Prostate gland (tissue), 2 donors: ENCODE measurements at places on chromosomes 6 and 20. TPM values are rescaled to one million over a fixed set of nuclear protein-coding genes. Genes with fewer than 3 reads are reported as not detected.

DNA sequence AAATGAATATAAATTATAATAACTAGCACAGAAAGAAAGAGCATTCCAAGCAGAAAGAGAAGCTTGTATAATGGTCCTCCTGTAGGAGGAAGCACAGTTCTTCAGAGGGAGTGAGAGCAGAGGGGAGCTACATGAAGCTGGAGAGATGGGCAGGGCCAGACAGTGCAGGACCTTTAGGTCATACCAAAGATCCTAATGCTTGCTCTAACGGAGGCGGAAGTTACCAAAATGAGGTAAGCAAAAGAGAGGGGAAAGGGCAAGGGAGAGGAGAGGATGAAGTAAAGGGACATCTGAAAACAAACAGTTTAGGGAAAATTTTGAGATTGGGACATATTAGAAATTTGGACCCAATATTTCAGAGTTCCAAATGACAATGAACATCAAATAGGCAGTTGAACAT, 50.2 kb downstream of the HBS1L start:
- H3K27ac ChIP-seq: no peak overlapping the region
- no peak overlapping the region for H3K4me3 ChIP-seq
- no peak for DNase-seq
- H3K27me3 ChIP-seq: no peaks in the 10 kb centered on the region
- H3K4me1 ChIP-seq: no peaks in the 10 kb centered on the region

DNA sequence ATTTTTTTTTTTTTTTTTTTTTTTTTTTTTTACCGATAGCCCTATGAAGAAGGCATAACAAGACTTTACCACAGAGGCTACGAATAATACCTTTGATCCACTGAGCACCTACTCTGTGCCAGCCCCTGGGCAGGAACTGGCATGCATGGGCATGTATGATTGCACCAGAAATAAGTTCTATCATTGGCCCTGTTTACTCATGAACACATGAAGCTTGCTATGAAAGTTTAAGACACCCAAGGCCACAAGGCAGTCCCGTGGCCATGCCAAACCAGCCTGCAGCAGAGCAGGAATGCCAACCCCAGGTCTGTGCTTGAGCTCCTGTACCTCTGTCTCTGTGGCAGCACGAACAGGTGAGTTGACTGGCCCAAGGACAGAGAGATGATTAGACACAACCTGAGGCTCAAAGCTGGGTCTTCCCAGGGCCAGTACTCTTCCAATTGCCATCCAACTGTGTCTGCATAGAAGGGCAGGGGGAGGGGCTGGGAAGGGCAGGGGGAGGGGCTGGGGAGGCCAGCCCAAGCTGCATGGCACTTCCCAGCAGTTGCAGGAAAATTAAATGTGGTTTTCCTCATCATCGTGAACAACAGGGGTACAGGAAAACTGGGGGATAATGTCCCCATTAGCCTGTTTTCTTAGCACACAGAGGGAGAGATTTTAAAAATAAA, 63.5 kb downstream of the LRFN2 start:
- peaks cover 5% of the 10 kb centered on the region for H3K27me3 ChIP-seq
- no peaks in the 10 kb centered on the region for H3K4me1 ChIP-seq
- no peak for DNase-seq
- no peaks in the 10 kb centered on the region for H3K36me3 ChIP-seq

- H3K36me3 ChIP-seq: no peaks in the 10 kb centered on the region
- no peak overlapping the region for H3K27ac ChIP-seq
- no peaks in the 10 kb centered on the region for H3K4me1 ChIP-seq
- H3K4me3 ChIP-seq: no peak overlapping the region
- H3K27me3 ChIP-seq: no peaks in the 10 kb centered on the region
These were observed 131.4 kb upstream of the TRAF3IP2 start for GRCh38 chr6:111737065-111737521.

- no peaks in the 10 kb centered on the region for H3K27me3 ChIP-seq
- peak overlapping the region; percentile 86 for H3K27ac ChIP-seq
- H3K36me3 ChIP-seq: no peaks in the 10 kb centered on the region
- H3K4me3 ChIP-seq: peak overlapping the region; percentile 93
- DNase-seq: no peak
These were observed 35.4 kb upstream of the SYNCRIP start for GRCh38 chr6:85678026-85678601.

DNA sequence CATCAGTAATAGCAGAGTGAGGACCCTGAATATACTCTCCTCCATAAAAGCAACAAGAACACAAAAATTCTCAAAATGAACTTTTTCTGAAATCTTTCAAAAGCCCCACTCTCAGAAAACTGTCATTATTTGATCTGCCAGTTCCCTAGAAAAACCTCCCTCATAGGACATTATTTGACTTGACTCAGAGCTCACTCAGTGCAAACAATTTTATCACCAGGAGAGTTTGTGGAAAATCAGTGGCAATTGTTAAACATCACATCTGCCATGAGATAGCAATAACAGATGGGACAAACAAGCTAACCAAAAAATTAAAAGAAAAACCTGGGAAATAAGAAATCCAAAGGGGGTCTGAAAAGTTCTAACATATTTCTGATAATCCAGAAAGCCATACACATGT, 100.0 kb downstream of the ATG5 start:
- H3K4me3 ChIP-seq: no peak overlapping the region
- DNase-seq: peak; percentile 8
- H3K36me3 ChIP-seq: no peaks in the 10 kb centered on the region

DNA sequence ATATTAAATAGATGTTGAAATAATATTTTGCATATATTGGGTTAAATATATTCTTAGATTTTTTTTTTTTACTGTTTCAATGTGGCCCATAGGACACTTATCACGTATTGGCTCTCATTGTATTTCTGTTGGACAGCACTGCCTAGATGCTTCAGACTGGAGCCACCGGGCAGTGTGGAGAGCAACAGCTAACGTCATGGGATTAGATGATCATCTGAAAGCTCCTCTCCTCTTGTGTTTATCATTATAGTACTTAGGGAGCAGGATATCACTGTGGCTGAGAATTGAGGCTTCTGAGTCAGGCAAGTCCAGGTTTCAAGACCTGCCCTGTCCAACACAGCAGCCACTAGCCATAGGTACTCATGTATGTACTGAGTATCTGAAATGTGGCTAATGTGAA, 87.4 kb downstream of the ZHX3 start:
- no peak for DNase-seq
- H3K4me1 ChIP-seq: no peaks in the 10 kb centered on the region
- H3K4me3 ChIP-seq: no peak overlapping the region
- no peaks in the 10 kb centered on the region for H3K27me3 ChIP-seq
- no peaks in the 10 kb centered on the region for H3K36me3 ChIP-seq

- no peak overlapping the region for H3K27ac ChIP-seq
- no peaks in the 10 kb centered on the region for H3K27me3 ChIP-seq
- no peak for DNase-seq
- H3K4me3 ChIP-seq: no peak overlapping the region
- H3K36me3 ChIP-seq: no peaks in the 10 kb centered on the region
These were observed 17.8 kb downstream of the RAB44 start for GRCh38 chr6:36715469-36715868.

GRCh38 chr6:115602466-115602865, 458.2 kb downstream of the FRK start:
- no peak overlapping the region for H3K27ac ChIP-seq
- no peaks in the 10 kb centered on the region for H3K27me3 ChIP-seq
- no peak for DNase-seq

The WFDC2 gene
- total RNA-seq: 122 TPM

The HUS1B gene
- 6.1 TPM for total RNA-seq

GRCh38 chr6:23414051-23414445, 712.0 kb upstream of the NRSN1 start:
- no peaks in the 10 kb centered on the region for H3K27me3 ChIP-seq
- H3K4me3 ChIP-seq: no peak overlapping the region
- no peaks in the 10 kb centered on the region for H3K36me3 ChIP-seq
- peak; percentile 5 for DNase-seq

The DCDC2 gene
- 0.34 TPM for total RNA-seq

- H3K27me3 ChIP-seq: no peaks in the 10 kb centered on the region
- H3K27ac ChIP-seq: no peak overlapping the region
- no peaks in the 10 kb centered on the region for H3K36me3 ChIP-seq
- H3K4me3 ChIP-seq: no peak overlapping the region
- DNase-seq: no peak
These were observed 174.9 kb downstream of the FRK start for GRCh38 chr6:115885636-115886366.

- H3K36me3 ChIP-seq: no peaks in the 10 kb centered on the region
- H3K4me3 ChIP-seq: no peak overlapping the region
- H3K27ac ChIP-seq: no peak overlapping the region
- no peaks in the 10 kb centered on the region for H3K4me1 ChIP-seq
- no peaks in the 10 kb centered on the region for H3K27me3 ChIP-seq
These were observed 32.3 kb upstream of the GNRH2 start for GRCh38 chr20:3010985-3011723.

GRCh38 chr6:137417396-137417795, 76.8 kb downstream of the OLIG3 start:
- no peaks in the 10 kb centered on the region for H3K27me3 ChIP-seq
- DNase-seq: no peak
- H3K4me3 ChIP-seq: no peak overlapping the region
- no peaks in the 10 kb centered on the region for H3K4me1 ChIP-seq
- no peaks in the 10 kb centered on the region for H3K36me3 ChIP-seq

GRCh38 chr6:80181352-80182081, 75.0 kb downstream of the BCKDHB start:
- no peaks in the 10 kb centered on the region for H3K27me3 ChIP-seq
- H3K4me3 ChIP-seq: no peak overlapping the region
- H3K36me3 ChIP-seq: no peaks in the 10 kb centered on the region
- H3K27ac ChIP-seq: no peak overlapping the region
- no peak for DNase-seq
- no peaks in the 10 kb centered on the region for H3K4me1 ChIP-seq

GRCh38 chr20:32319100-32319499, 39.0 kb upstream of the ASXL1 start:
- no peak for DNase-seq
- H3K27ac ChIP-seq: no peak overlapping the region
- no peak overlapping the region for H3K4me3 ChIP-seq
- no peaks in the 10 kb centered on the region for H3K36me3 ChIP-seq
- H3K27me3 ChIP-seq: no peaks in the 10 kb centered on the region

The ADGRF1 gene
- total RNA-seq: 5.6 TPM

The ALDH8A1 gene
- 7.6 TPM for total RNA-seq

GRCh38 chr6:11848852-11849731, 70.5 kb upstream of the ADTRP start:
- DNase-seq: no peak
- no peaks in the 10 kb centered on the region for H3K4me1 ChIP-seq
- no peak overlapping the region for H3K27ac ChIP-seq
- H3K27me3 ChIP-seq: no peaks in the 10 kb centered on the region

The PDYN gene
- total RNA-seq: not detected

The SLC16A10 gene
- 12.5 TPM for total RNA-seq

The MC3R gene
- not detected for total RNA-seq

The PNRC1 gene
- 216 TPM for total RNA-seq

The TRAPPC3L gene
- not detected for total RNA-seq

- H3K4me1 ChIP-seq: no peaks in the 10 kb centered on the region
- H3K4me3 ChIP-seq: no peak overlapping the region
- DNase-seq: no peak
- no peak overlapping the region for H3K27ac ChIP-seq
These were observed 7.6 kb downstream of the ZNF451 start for GRCh38 chr6:57097596-57097995.

DNA sequence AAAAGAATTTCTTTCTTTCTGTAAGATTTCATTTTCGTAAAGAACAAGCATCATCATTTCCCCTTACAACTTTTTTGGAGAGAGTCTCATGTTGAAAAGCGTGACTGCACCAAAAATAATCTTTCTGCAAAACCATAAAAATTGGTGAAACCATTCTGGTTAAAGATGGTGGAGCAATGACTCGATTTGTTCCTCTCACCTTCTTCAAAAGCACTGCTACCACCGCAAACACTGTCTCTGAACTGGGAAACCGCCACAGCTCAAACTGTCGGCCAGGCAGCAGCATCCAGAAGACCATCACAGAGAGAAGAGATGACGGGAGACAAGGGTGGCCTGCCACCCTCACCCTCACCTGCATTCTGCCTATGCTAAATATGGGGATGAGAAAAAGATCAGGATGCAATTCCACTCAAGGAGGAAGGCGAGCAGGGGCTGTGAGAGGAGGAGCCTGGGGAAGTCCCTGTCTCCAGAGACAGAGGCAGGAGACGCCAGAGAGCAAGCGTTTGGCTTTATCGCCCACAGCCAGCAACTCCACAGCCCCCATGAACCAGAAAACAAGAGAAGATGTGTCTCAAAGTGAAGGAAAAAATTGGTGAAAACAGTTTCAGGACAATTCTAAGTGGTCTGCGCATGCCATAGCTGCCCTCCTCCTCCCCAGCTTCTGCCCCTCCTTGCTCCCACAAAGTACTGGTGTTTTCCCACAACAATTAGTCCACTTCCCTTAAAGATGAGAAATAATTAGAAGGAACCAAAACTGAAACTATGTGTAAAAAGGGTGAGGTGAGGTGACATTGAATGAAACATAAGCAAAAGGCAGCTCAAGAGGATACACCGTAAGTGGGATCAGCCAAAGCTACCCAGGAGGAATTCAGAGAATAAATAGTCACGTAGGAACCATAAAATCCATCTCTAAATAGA, 255.5 kb downstream of the KIF16B start:
- no peak overlapping the region for H3K4me3 ChIP-seq
- H3K4me1 ChIP-seq: no peaks in the 10 kb centered on the region
- no peaks in the 10 kb centered on the region for H3K27me3 ChIP-seq

- DNase-seq: no peak
- no peak overlapping the region for H3K27ac ChIP-seq
- H3K27me3 ChIP-seq: no peaks in the 10 kb centered on the region
These were observed 198.6 kb downstream of the CDKAL1 start for GRCh38 chr6:20732896-20733295.

The CFB gene
- total RNA-seq: 32.1 TPM

GRCh38 chr6:133971861-133972260, 18.8 kb downstream of the TBPL1 start:
- no peak for DNase-seq
- H3K27ac ChIP-seq: no peak overlapping the region
- no peaks in the 10 kb centered on the region for H3K27me3 ChIP-seq
- H3K4me3 ChIP-seq: no peak overlapping the region
- peaks cover 4% of the 10 kb centered on the region for H3K4me1 ChIP-seq

The MTHFD1L gene
- 18.7 TPM for total RNA-seq

DNA sequence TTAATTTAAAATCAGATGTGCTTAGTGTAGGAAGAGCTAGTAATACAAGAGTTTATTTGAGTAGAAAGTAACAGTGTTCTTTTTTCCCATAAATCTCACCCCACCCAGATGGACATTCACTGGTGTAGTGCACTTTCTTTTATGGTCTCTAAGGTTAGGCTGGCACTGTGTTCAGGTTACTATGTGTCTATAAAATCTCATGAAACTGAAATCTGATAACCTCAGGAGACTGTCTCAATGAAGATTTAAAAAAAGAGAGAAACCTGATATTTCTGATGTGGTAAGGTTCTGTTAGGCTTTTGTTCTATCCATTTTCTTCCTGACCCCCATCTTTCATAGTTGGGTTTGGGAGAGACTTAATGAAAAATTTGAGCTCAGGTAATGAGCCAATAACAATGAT, 101.2 kb upstream of the CLVS2 start:
- H3K27ac ChIP-seq: no peak overlapping the region
- H3K4me3 ChIP-seq: no peak overlapping the region
- H3K4me1 ChIP-seq: no peaks in the 10 kb centered on the region
- no peaks in the 10 kb centered on the region for H3K27me3 ChIP-seq
- DNase-seq: no peak
- no peaks in the 10 kb centered on the region for H3K36me3 ChIP-seq

The IFNGR1 gene
- total RNA-seq: 93.7 TPM

The ZSCAN12 gene
- 10.2 TPM for total RNA-seq
